ENCODE measurements at places on chromosomes 1 and 21. TPM values are rescaled to one million over a fixed set of nuclear protein-coding genes. Genes with fewer than 3 reads are reported as not detected.

NEGR1 gene
- 26.7 TPM for total RNA-seq

- no peaks in the 10 kb centered on the region for H3K4me1 ChIP-seq
- no peaks in the 10 kb centered on the region for H3K36me3 ChIP-seq
- no peak for DNase-seq
- H3K4me3 ChIP-seq = no peak overlapping the region
- H3K27me3 ChIP-seq = no peaks in the 10 kb centered on the region
- H3K27ac ChIP-seq = no peak overlapping the region
These were observed 42.3 kb downstream of the TCEANC2 start for GRCh38 chr1:54095546-54096226.

GRCh38 chr1:20037877-20038276 is 32.1 kb upstream of the PLA2G5 start:
- H3K27me3 ChIP-seq = peaks cover 2% of the 10 kb centered on the region
- H3K4me3 ChIP-seq = no peak overlapping the region
- no peak for DNase-seq
- no peak overlapping the region for H3K27ac ChIP-seq

GRCh38 chr1:210294999-210295745 is 33.5 kb upstream of the HHAT start:
- H3K36me3 ChIP-seq = no peaks in the 10 kb centered on the region
- H3K4me1 ChIP-seq = peaks cover 9% of the 10 kb centered on the region
- no peaks in the 10 kb centered on the region for H3K27me3 ChIP-seq
- DNase-seq = no peak
- H3K27ac ChIP-seq = peak overlapping the region; percentile 83

RGSL1 gene
- not detected for total RNA-seq

DNA sequence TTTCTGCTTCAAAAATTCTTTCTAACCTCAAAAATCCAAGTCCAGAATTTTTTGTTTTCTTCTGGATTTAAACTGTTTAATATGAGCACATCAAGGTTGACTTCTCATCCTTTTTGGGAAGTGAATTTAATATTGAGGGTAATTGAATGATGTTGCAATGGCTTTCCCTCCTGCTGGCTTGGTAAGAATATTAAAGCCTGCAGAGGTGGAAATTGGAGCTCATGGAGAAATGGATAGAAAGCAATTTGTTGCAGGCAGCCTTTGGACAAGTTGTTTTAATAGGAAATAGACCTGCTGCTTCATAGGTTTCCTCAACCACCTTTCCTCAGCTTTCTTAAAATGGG is 124.7 kb downstream of the SYT2 start:
- peaks cover 12% of the 10 kb centered on the region for H3K36me3 ChIP-seq
- H3K27ac ChIP-seq = no peak overlapping the region
- DNase-seq = no peak
- H3K4me1 ChIP-seq = peaks cover 11% of the 10 kb centered on the region
- H3K4me3 ChIP-seq = no peak overlapping the region
